ENCODE measurements at places on chromosomes 7 and 10.

DNA sequence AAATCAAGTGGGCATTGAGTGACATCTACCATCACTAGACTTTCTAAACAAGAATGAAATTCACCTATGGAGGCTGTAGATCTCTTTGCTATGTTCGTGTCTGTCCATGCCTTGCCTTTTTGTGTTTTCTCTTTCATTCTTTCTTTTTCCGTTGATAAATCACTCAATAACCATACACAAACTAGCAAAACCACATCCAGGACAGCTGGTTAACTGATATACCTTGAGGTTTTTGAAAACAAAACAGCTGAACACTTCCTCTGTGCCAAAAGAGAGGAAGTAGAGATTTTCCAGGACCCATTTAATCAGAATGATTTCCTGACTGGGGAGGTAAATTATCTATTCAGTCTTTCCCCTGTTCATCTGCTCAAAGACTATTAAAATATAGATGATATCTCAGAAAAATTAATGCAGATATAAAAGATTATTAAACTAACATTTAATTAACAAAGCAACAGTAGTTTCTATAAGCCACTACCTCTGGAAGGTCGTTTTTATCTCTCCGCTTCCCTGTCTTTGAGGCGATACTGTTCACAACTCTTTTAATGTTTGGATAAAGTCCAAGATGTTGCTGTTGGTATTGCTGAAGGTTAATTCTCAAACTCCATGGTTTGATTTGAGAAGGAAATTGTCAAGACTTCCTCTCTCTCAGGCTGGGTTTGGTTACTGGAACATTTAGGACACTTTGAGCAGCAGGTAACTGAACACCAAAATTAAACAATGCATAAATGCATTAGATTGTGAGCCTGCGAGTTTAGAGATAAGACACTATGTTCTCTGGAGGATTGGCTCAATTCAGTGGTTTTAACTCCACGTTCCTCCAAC, 24.4 kb upstream of the C10orf67 start:
- no peak for DNase-seq

DNA sequence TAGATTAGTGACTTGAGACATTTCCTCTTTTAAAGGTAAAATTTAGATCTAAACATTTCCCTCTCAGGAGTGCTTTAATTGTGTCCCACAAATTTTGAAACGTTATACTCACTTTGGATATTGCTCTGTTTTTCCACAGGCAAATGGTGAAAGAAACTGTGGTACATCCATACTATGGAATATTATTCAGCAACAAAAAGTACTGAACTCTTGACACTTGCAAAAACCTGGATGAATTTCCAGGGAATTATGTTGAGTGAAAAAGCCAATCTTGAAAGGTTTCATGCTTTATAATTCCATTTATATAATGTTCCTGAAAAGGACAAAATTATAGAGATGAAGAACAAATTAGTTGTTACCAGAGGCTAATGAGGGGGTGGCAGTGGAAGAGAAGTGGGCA, 153.3 kb upstream of the SVIL start:
- no peak for DNase-seq

GRCh38 chr10:5314840-5315239, 49.9 kb upstream of the UCN3 start:
- DNase-seq, result no peak

DNA sequence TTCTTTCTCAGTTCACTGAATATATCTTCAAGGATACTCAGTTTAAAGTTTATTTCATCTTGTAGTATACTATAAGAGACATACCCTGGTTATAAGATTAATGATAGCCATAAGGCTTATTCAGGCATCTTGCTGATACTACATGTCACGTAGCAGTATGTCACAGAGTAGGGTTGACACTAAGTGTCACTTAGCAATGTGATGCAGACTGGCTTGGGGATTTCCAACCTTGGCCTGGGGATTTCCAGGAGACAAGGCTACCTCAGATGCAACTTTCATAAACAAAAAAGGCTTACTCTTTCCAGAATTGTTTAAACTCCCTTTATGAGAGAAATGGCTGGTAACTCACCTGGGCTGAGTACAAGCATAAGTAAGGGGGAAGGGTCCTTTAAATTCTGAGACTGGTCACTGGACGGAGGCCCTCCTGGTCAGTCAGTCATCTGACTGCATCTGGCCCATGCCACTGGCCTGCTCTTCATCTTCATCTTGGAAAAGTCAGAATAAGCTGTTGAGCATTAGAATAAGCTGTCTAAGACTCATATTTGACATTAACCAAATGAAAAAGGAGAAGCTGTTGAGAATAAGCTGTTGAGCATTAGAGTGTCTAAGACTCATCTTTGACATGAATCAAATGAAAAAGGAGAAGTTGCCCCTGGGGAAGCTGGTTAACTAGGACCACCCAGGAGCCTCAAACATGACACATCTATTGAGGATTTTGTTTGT, 9.5 kb downstream of the SLC13A1 start:
- no peak for DNase-seq

DNA sequence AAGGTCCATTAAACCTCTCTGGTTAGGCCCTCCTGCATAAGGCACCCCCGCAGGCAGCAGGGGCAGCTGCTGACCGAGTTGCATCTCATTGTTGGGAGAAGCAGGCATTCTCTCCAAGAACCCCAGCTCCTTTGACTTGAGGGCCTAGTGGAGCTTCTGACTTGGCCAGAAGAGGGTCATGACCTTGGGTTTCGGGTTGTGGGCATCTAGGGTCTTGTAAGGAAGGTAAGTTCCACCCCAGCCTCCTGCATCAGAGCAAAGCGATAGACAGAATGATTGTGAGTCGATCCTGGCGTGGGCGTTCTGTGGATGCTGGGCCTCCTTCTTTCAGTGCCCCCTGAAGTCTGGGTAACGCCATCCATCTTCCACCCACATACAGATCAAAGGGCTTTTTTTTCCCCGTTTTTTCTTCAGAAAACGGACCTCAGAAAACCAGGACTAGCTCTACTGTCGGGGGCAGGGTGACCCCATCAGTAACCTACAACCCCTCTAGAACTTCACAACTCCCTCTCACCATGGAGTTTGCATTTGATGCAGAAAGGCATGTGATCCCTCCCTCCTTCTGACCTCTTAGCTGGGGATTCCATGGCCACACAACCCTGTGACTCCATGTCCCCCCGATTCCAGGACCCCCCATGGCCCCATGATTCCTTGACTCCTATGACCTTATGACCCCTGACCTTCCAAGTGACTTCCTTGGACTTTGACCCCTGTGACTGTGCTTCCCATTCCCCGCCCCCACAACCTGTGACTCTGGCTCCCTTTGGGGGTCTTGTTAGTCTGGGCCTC, 3.0 kb downstream of the SEMA4G start:
- DNase-seq, result no peak

GRCh38 chr10:113945687-113946085, 91.2 kb downstream of the NHLRC2 start:
- no peak for DNase-seq

GRCh38 chr7:30879139-30880124, 32.2 kb upstream of the AQP1 start:
- no peak for DNase-seq

DNA sequence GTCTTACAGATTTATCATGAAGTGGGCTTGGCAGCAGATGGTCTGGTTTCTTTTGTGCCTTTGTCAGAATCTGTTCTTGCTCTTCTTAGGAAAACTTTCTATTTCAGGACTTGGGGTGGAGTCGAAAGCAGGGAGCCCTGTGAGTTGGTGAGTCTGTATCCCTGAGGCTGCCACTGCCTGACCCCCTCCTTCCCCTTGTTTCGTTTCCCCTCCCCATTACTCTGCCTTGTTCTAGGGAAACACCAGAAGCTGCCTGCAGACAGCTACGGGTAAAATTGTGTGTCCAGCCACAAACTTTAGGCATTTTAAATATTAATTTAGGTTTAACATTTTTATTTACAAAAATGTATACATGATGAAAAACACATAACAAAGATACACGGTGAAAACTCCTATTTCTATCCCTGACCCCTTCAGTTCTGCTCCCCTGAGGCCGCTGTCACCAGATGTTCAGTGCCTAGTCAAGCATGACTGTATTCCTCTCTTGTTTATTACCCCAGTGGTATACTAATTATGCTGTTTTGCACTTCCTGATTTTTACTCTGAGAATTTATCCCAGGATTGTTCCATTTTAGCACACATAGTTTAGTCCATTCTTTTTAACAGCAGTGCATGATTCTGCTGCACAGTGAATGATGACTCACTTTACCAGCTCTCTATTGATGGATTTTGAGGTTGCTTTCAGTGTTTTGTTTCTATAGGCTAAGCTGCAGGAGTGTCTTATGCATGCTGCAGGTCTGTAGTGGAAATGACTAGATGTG, 9.1 kb downstream of the TSPAN14 start:
- DNase-seq, result no peak

- DNase-seq, result no peak
Measured at GRCh38 chr10:129564923-129565322, 97.9 kb downstream of the MGMT start.

- no peak for DNase-seq
Measured at GRCh38 chr7:29453021-29453420, 110.6 kb upstream of the PRR15 start.

DNA sequence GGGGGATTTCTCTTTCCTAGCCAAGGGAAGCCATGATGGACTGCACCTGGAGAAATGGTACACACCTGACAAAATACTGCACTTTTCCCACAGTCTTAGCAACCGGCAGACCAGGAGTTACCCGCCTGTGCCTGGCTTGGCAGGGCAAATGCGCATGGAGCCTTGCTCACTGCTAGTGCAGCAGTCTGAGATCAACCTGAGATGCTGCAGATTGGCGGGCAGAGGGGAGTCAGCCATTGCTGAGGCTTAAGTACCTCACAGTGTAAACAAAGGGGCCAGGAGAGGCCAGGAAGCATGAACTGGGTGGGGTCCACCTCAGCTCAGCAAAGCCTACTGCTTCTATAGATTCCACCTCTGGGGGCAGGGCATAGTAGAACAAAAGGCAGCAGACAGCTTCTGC, 49.4 kb downstream of the OR13A1 start:
- no peak for DNase-seq

- no peak for DNase-seq
Measured at GRCh38 chr10:22648547-22648961, 65.8 kb downstream of the PIP4K2A start.

DNA sequence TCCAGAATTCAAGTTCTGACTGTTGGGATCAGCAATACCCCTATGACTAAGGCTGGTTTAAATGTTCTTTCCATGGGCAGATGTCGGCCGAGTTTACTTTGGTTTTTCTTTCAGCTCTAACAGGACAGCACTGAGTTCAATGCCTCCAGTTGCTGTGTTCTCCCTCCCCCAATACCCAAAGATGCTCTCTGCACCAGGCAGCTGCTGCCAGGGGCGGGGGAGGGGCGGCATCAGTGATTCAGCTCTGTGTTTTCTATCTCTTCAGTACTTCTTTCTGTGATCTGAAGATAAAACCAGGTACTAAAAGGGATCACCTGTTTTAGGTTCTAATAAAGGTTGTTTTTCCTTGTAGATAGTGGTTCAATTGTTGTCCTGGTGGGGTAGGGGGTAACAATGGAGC, 576.7 kb upstream of the POT1 start:
- DNase-seq, result no peak

GRCh38 chr10:133069033-133069525, 18.6 kb upstream of the ADGRA1 start:
- no peak for DNase-seq

GRCh38 chr10:108696792-108697477, 1226.4 kb downstream of the XPNPEP1 start:
- DNase-seq, result no peak

DNA sequence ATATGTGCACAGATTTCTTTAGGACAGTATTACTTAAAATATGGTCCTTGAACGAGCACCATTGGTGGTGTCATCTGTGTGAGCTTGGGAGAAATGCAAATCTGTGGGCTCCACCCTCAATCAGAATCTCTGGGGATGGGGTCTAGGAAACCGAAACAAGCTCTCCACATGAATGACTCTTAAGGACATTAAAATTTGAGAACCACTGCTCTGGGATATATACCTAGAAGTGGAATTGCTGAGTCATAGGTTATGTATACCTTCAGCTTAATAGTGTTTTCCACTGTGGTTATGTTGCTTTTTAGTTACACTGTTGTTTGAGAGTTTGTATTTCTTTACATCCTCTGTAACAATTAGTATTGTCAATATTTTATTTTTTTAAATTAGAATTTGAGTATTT, 24.0 kb downstream of the ZNRF2 start:
- DNase-seq, result no peak

GRCh38 chr10:4635388-4635787, 190.6 kb upstream of the AKR1E2 start:
- no peak for DNase-seq

- DNase-seq, result no peak
Measured at GRCh38 chr10:29795850-29796249, 161.1 kb upstream of the SVIL start.

DNA sequence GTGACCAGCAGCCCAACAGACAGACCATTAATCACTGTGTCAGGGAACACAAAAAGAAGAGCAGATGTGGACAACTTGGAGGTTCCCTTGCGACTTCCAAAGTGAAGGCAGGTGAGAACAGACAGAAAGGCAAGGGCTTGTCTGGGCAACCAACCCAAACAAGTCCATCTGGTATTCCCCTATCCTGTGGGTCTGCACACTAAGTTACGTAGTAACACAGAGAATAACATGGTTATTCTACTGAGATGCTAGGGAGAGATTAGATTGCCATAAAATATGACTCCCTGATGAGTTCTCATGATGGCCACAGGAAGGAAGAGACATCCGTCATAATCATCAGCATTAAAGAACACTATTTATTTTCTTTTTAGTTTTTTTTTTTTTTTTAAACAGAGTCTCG, 252.2 kb downstream of the CALN1 start:
- no peak for DNase-seq

DNA sequence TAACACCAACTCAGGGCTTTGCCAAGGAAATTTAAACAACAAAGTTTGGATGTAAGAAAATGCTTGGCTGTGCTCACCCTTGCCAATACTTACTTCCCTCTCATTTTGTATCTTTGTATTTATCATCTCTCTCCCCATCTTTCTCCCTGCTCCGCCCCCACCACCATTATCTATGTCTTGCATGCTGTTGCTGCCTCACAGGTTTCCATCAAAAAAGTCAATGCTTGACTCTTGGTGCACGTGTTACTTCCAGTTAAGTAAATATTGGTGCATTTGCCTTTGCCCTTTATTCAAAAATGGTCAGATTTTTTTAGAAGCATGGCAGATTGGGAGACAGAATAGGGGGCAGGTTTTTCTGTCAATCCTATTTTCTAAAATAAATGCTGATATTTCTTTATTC, 626.0 kb downstream of the ACTR3B start:
- no peak for DNase-seq

- no peak for DNase-seq
Measured at GRCh38 chr10:111488668-111489067, 411.8 kb downstream of the ADRA2A start.
